ENCODE measurements at places on chromosomes 11 and 22.

DNA sequence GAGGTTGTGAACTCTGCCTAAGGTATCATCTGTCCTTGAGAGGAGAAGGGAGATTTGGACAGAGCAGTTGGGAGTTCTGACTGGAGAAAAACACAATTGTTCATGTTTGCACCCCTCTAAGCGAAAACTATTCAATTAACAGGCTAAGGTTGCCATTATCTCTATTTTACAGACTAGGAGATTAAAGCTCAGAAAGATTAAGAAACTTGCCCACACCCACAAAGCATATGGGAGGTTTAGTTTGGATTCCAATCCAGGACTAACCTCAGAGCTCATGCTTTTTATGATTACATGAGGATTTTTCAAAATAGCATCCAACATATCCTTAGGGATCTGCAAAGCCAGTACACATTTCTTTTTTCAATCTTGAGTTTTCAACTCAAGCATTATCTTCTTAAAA, 22.0 kb downstream of the GAB2 start:
- no peak for DNase-seq

DNA sequence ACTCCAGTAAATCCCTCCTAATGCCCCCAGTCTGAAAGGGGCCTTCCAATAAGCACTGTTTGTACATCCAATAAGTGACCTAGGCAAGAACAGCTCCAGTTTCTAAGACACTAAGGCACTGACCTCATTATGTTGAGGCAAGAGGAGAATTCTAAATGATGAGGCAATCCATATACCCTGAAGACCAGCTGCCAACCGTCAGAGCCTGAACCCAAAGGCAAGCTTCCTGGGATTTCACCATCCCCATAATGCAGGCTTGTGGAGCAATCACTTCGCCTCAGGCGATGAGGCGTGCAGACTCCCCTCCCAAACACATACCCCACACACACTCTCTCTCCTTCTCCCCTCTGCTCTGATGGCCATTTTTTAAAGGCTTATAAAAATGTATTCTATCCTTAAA, 49.5 kb downstream of the LGR4 start:
- no peak for DNase-seq

- no peak for DNase-seq
These were observed 1.1 kb downstream of the USP35 start for GRCh38 chr11:78189851-78190250.

GRCh38 chr11:58958500-58958899, 19.2 kb downstream of the GLYATL1 start:
- DNase-seq: no peak

- DNase-seq: no peak
These were observed 6.5 kb upstream of the CLDN5 start for GRCh38 chr22:19530751-19531150.

DNA sequence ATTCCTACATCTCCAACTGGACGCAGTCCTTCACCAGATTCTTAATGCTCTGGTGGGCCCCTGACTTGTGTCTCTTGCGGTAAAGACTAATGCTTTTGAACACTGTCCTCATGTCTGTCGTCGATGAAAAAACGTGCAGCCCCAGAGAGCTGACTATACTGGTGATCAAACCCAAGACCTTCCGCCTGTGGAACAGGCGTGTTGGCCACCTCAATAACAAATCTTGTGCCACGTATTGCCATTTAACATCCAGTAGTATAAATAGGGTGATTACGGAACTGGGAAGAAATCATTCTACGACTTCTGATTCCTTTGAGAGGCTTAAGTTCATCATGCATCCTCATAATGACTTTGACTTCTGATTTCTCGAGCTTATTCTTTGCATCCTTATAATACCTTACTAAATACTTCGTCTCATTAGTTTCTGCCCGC, 45.6 kb downstream of the OR4D9 start:
- no peak for DNase-seq

DNA sequence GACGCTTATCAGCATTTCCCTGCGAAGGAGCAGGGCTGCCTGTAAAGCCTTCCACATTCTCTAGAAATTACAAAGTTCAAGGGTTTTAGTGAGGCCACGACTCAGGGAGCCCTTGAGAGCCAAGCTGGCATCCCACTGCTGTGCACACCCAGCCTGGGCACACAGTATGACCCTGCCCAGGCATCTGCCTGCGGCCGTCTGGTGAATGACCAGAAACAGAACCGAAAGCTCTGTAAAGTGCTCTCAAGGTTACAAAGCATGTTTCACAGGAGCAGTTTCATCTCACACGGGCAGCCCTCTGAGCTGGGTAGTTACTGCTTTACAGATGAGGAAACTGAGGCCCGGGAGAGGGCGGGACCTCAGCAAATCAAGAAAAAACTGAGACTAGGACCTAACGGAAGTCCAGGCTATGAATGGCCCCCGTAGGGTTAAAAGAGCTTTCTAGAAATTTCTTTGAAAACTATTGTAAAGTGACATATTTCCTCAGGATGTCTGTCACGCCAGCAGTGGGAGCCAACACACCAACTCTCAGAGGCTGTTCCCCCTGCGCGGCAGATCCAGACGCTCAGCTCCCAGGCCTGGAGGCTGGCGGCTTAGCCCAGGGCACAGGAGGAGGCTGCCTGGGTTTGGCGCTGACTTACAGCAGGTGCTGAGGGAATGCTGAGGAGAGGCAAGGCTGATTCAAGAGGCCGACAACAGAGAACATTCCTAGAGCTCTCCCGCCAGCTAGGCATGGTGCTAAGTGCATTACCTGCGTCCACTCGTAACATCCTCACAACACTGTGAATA, 7.7 kb upstream of the TCF20 start:
- peak; percentile 49 for DNase-seq

DNA sequence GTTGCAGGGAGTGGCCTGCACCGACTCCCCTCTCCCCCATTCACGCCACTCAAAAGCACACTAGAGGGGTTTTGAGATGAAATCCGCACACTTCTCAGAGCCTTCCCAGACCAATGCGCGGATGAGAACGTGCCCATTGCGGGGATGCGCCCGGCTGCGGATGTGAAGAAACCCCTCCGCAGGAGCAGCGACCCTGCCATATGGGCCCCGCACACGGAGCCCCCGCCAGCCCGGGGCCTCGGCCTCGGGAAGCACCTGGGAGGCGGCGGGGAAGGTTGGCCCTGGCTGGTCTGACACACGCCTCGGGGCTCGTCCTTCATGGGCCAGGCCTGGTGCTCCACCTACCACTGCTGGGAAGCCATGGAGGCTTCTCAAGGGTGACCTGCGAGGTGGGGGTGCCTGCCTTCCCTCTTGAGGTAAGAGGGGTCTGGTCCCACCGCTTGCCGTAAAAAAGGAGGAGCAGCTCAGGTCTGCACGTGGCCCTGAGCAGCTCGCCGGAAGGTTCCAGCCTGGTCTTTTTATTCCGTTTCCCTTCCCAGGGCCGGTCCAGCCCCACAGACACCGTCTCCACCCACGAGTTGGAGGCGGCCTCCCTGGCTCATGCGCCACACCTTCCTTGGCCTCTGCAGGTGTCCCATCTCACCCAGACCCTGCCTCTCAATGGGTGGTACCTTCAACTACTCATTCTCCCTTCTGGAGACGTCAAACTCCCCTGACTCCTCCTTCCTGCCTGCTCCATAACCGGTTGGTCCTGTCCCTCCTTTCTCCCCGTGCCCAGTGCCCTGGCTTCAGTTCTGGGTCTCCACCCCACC, 39.4 kb downstream of the TRMU start:
- no peak for DNase-seq

DNA sequence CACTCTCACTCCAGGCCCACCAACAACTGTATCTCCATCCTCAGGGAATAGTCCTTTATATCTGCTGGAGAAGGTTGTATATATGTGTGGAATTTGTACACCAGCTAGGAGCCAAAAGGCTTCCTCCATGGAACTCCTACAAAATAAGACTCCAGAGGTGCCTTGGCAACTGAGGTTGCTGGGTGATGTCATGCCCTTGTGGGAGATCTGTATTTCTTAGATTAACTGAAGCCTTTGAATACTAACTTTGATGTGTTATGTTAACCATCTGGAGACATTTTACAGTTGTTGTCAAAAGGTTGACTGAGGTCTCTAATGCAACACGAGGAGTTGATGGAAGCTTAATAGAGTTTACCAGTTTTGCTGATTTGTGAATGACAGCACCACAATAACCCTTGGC, 139.5 kb upstream of the TTC12 start:
- DNase-seq: no peak

DNA sequence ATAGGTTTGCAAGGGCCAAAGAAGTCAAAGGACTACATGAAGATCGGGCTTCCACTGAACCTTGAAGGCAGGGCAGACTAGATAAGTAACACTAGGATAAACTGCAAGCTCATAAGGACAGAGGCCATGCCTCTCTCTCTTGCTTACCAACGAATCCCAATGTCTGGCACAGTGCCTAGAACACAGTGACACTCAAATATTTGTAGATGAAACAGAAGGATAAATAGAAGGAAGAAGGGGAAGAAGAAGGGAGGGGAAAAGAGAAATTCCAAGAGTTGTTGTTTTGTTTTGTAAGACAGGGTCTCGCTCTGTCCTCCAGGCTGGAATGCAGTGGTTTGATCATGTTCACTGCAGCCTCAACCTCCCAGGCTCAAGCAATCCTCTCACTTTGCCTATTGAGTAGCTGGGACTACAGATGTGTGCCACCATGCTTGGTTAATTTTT, 26.9 kb downstream of the SIK3 start:
- DNase-seq: no peak

DNA sequence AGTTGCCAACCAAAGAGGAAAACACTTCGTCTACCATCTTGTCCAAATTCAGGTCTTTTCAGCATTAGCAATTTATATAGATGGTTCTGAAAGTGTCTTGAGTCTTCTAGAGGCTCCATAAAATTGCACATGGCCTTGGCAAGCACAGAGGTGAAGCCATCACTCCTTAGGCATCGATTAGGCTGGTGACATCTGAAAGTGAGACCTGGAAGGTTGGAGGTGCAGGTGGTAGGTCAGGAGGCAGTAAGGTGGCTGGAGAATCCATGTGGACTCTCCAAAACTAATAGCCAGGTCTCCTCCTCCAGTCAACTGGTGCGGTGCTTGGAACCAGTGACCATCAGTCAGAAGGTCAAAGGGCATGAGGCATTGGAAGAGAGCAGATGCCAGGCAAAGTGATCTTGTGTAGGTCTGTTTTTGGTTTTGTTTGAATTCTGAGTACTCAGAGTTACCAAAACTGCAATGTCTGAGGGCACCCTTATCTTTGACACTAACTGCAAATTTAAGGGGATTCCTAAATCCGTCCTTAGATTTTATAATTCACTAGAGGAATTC, 6.6 kb upstream of the APOL2 start:
- no peak for DNase-seq

GRCh38 chr11:10622957-10623791, 54.7 kb upstream of the LYVE1 start:
- no peak for DNase-seq

DNA sequence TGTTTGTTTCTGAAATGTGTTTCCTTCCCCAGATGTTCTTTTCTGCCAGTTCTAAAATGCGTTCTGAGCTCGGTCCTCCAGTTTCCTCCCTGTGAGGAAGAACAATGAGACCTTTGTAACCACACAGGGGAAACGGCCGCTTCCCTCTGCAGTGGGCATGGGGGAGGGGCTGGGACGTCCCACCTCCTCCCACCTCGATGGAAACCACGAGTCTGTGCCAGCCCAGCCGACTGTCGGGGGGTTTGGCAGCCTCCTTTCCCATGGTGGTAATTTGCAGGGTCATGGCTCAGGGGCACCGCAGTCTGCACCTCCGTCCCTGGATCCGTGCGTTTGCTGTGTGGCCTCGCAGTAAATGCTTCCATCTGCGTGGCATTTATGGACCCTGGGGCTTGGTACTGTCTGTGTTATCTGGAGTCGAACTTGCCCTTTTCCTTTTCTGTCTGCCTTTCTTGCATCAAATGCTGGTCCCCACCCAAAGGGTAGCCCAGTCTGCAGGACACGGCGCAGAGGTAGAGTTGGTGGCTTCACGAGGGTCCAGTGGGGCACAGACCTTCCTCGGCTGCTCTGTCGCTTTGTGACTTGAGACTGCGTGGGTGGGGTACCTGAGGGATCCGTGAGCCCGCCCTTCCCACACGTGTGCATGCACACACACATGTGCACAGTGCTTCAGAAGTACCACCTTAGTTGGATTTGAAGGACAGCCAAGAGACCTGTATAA, 16.1 kb downstream of the LRP5 start:
- DNase-seq: no peak

DNA sequence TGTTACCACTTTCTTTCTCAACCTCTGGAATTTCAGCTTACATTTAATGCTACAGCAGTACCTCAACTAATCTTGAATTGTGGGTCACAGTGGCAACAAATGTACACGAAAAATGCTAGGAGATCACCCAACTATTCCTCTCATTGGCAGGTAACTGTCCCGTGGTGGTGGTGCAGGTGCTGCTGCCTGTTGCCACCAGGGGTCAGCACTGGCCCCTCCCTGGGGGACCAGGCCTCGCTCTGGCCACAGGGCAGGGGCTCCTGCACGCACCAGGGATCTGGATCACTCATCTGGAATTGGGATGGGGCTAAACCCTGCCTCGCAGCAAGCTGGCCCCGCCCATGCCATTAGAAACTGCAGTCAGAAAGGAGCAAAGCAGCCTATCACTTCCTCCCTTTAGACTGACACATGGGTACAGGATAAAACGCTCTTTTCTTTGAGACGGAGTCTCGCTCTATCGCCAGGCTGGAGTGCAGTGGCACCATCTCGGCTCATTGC, 6.9 kb upstream of the POLDIP3 start:
- DNase-seq: no peak

GRCh38 chr11:65868076-65868667, 4.4 kb downstream of the EFEMP2 start:
- no peak for DNase-seq

DNA sequence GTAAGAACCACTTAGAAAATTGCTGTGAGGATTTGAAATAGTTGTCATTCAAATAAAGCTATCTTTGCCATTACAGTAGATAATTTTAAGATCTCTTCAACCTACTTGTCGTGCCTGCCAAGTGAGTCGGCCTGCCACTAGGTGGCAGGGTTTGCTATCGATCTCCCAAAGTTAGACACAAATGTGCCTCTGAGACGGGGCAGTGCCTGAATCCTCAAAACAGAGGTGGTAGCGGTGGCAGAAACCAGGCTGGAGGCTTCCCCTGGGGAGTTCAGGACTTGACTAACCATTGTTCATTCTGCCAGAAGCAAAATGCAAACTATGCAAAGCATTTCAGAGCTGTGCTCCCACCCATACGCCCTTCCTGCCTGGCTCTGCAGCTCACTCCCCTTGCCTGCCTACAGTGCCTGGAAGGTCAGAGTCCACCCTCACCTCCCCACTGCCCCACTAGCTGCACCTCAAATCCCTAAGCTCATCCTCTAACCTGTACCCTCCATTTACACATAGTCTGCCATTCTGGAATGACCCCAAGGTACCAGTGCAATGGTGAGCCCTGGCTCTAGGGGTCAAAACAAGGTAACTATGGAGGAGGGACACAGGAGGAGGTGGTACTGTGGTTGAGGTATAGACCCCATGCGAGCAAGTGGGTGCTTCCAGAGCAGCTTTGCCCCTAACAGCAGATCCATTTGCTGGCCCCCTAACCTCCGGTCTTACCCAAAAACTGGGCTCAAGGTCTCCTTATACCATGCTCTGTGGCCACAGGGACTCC, 82.1 kb downstream of the C11orf58 start:
- no peak for DNase-seq

- DNase-seq: no peak
These were observed 269.7 kb downstream of the DYNC2H1 start for GRCh38 chr11:103378931-103379330.

DNA sequence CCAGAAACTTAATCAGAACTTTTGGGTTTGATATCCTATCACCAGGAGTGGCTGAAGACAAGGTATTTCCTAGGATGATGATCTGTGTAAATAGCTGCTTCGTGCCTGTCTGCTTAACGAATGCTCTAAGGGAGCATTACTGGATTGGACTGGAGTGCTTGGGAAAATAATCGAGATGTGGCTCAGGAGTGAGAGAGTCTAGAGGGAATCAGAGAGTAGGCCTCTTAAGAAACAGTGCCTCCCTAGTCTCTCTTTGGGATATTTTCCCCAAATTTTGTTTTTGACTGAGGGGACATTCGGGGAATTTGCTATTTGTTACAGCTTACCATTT, 2.5 kb downstream of the MAML2 start:
- no peak for DNase-seq
